EL (cell line): ENCODE measurements at places on chromosomes 3 and 15.

- no peak for DNase-seq
These were observed 20.0 kb upstream of the TRH start for GRCh38 chr3:129954514-129954913.

GRCh38 chr15:65165875-65166274 is 19.3 kb downstream of the CLPX start:
- DNase-seq = no peak

GRCh38 chr3:46942076-46942475 is 34.5 kb downstream of the CCDC12 start:
- DNase-seq = no peak

DNA sequence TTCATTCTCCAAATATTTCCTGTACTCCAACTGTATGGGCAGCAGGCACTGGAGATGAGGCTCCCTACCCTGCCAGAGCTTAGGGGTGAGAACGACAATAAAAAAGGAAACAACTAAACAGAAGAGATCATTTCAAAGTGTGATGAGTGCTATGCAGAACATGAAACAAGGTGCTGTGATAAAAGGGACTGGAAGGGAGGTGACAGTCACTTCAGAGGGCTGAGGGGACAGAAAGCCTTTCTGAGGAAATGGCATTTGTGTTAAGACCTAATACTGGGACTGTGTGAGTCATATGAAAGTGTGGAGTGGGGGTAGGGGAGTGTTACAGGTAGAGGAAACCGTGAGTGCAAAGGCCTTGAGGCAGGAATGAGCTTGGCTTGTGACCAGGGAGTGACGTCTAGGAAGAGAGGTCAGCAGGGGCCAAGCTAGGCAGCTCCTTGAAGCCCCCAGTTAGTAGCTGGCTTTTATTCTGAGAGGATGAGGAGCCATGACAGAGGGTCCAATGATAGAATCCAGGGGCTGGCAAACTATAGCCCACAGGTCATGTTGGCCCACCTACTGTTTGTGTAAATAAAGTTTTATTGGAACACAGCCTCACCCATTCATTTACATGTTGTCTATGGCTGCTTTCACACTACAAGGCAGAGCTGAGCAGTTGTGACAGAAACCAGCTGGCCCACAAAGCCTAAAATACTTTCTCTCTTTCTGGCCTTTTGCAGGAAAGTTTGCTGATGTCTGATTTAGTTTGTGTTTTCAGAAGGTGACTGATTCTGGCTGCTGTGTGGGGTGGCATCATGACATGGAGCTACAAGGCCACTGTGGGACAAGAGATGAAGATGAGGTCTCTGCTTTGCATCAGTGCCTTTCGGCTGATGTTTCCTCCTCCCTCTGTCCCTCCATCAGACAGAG is 56.6 kb downstream of the LSM3 start:
- DNase-seq = no peak

DNA sequence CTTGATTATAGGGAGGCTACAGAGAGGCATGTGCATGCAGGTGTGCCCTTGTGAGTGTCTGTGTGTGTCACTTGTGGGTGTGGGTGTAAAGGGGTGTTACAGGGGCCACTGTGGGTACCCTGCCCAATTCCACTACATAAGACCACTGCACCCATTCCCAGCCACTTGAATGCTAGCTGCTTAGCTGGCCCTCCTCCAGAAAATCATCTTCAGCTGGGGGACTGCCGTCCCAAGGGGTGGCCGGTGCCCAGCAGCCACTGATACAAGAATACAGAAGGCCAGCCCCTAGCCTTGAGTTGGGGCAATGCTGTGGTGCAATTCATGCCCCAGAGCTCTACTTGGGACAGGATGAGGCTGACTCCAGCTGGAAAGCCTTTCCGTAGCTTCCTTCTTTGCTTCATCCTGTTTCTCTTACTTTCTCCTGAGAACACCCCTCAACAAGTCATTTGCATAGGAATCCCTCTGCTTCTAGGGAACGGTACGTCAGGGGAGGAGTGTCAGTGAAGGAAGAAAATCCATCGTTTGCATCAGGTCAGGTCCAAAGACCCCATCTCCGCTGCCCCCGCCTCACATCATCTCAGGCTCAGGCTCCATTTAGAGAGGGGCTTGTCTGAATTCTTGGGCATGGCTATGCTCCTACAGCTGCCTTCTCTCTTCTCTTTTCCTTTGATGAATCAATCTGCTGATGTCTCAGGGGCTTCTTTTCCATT is 72.0 kb downstream of the SCN5A start:
- no peak for DNase-seq

GRCh38 chr3:129596194-129597086 is 10.0 kb downstream of the PLXND1 start:
- DNase-seq = peak; percentile 89

DNA sequence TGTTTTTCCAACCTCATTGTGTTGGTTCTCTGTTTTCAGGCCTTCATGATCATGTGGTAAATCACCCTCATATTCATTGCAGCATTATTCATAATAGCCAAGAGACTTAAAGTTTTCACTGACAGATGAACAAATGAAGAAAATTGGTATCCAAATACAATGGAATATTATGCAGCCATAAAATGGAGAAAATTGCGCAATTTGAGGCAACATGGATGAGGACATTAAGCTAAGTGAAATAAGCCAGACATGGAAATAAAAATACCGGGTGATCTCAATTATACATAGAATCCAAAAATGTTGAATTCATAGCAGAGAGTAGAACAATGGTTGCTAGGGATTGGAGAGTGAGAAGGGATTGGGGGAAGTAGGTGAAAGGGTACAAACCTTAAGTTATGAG is 491.9 kb upstream of the KCNMB2 start:
- no peak for DNase-seq

GRCh38 chr15:57736591-57736990 is 30.1 kb downstream of the POLR2M start:
- no peak for DNase-seq

DNA sequence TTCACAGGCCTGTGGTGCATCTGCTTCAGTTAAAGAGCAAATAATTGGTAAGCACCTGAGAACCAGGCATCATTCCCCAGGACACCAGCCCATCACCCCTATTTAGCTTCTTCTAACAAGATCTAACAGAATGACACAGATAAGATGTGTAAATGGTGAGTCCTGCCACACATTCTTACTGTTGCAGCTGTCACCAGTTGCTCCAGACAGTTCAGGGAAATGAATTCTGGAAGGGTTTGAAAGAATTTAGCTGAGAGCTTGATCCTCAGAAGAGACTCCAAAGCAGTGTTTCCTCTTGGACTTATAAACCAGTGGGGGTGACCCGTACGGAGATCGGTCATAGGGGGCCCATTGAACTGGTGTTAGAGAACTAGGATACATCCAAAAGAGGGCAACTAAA is 238.0 kb downstream of the MEX3B start:
- no peak for DNase-seq

DNA sequence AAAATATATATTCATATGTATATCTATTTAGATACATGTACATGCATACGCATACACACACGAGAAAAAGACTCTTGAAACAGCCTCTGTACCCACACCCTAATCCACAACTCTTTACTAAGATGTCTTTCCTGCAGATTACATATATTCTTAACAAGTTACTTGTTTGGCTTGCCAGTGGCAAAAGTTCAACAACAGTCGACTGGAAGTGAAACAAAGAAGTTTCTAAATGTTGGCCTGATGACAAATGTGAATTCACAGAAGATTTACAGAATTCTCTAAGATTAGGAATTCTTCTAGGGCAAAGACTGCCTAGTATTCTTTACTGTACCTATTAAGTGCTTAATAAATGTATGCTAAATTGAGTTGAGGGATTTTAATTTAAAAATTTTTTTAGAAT is 116.8 kb downstream of the CDIN1 start:
- DNase-seq = no peak

DNA sequence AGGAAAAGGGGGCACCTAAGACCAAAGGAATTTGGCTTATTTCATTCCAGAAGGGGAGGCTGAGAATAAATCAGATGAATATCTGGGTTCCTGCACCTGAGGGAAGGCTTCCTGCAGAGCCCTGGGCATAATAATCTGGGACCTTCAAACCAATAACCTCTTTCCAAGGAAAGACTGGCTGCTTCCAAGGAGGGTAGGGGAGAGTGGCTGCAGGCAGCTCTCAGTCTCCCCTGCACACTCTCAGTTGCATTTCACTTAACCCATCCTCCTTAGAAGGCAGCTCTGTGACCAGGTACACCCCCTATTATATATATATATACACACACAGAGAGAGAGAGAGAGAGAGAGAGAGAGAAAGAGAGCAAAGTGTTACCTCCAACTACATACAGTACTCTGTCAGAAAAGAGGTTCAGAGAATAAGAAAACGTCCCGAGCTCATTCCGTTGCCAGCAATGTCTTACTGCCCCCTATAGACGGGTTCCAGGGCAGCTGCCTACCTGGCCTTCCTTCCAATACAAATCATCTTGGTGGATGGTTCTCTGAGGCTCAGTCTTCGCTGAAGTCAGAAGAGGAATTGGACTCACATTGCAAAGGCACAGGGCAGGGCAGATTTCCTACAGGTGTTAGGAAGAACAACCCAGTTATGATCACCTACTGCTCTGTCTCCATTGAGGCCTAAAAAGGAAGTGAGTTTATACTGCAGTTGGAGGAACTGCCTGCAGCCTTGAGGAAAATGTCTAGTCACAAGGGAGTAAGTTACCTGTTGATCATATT is 26.1 kb downstream of the CAPN3 start:
- DNase-seq = peak; percentile 48

GRCh38 chr15:60179786-60180391 is 175.8 kb downstream of the FOXB1 start:
- DNase-seq = peak; percentile 47

DNA sequence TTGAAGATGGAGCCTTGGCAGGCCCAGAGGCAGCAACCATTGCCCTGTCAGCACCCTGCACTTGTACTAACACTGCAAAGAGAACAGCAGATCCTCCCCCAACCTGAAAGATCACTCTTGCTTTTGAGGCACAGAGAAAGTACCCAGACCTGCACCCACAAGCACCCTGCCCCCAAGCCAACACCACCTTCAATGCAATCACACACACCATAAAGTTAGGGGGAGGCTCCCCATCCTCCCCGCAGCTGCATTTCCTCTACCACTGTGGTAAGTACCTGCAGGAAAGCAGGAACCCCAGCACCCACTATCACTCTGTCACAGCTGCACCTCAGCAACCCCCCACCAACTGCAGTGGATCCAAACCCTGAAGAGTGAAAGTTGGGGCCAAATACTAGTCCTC is 12.0 kb downstream of the OR5K3 start:
- no peak for DNase-seq

- DNase-seq = peak; percentile 47
These were observed 589 bp downstream of the HERC1 start for GRCh38 chr15:63833021-63833696.

DNA sequence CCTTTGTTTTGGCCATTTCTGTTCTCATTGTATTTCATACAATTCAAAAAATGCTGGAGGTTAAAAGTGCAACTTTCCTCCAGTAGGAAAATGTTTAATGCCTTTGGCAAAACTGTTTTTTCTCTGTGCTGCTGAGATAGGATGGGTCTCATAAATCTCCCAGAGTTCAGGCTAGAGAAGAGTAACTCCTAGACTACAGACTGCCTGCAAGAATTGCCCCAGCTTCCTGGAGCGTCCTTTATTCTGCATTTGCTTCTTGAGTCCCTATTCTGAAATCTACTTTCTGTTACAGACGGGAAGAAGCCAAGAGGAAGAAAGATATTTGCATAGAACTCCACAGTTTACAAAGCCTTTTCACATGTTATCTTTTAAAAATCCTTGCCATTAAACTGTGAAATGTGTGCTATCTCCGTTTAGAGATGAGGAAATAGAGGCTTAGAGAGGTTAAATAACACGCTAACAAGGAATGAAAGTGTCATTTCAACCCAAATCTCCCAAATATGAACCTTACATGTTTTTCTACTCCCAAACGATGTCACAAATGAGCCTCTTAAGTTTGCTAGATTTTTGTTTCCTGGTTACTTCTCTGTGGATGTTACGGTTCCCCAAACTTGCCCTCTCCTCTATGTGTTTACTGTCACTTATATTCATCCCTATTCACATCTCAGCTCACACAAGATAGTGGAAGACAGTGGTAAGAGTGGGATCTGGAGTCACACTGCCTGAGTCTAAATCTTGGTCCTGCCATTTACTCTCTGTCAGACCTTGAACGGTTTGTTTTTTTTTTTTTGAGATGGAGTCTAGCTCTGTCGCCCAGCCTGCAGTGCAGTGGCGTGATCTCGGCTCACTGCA is 17.4 kb downstream of the NANOGP8 start:
- DNase-seq = peak; percentile 8

DNA sequence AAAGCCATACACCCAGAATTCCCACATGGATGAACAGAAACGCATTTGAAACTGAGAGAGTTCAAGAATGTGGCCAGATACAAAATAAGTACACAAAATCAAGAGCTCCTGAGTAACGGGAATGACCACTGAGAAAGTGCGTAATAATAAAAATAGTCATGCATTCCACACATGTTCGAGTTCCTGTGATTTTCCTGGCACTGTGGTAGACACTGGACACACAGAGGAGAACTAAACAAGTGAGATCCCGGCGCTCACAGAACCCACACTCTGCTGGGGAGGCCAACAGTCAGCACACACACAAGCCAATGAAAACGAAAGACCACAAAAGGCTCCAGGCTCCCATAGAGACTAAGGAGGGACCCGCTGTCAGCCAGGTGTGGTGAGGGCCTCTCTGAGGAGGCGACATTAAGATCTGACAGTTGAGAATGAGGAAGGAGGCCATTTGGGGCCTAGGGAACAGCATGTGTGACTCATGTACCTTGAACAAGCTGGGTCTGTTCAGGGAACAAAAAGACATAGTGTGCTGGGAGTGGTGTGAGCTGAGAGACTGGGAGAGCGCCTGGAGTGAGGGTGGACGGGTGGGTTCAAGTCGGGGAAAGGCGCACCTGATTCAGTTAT is 5.1 kb downstream of the FAM107A start:
- no peak for DNase-seq

- no peak for DNase-seq
These were observed 13.2 kb upstream of the EDC3 start for GRCh38 chr15:74709011-74709410.

GRCh38 chr3:159861369-159861987 is 127.2 kb upstream of the IL12A start:
- DNase-seq = peak; percentile 28

DNA sequence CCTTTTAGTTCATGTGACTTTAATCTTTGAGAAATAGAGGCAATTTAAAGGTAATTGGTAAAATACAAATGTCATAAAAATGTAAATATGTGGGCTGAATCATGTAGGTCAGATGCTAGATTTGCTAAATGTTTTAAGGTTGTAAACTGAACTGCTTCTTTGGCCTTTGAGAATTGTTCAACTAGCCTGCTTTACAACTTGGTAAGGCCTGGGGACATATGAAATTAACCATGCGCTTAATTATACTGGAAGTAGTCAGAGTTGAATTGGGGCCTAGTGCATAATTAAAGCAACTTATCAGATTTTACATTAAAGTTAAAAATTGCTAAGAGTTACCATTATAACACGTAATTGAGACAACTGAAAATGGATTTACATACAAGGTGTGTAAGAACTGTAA is 21.0 kb upstream of the TMEM45A start:
- DNase-seq = no peak

GRCh38 chr3:150582620-150583019 is 20.5 kb upstream of the SELENOT start:
- DNase-seq = no peak
